ENCODE measurements at places on chromosomes 7 and 10. TPM values are rescaled to one million over a fixed set of nuclear protein-coding genes. Genes with fewer than 3 reads are reported as not detected.

CFAP46 gene
- 0.90 TPM for total RNA-seq

CDK13 gene
- total RNA-seq: 87.8 TPM

GIMAP2 gene
- total RNA-seq: 6.3 TPM

WNT16 gene
- not detected for total RNA-seq

IDI2 gene
- 0.30 TPM for total RNA-seq

NPFFR1 gene
- 1.8 TPM for total RNA-seq

- no peaks in the 10 kb centered on the region for H3K27me3 ChIP-seq
- no peak overlapping the region for H3K4me3 ChIP-seq
- no peaks in the 10 kb centered on the region for H3K4me1 ChIP-seq
- H3K36me3 ChIP-seq: no peaks in the 10 kb centered on the region
Observed at GRCh38 chr10:64313967-64314366, 792.8 kb downstream of the REEP3 start.

- no peak overlapping the region for H3K4me3 ChIP-seq
- no peaks in the 10 kb centered on the region for H3K27me3 ChIP-seq
- no peaks in the 10 kb centered on the region for H3K36me3 ChIP-seq
- H3K27ac ChIP-seq: no peak overlapping the region
- H3K4me1 ChIP-seq: peaks cover 11% of the 10 kb centered on the region
Observed at GRCh38 chr10:10886861-10887531, 130.7 kb upstream of the CELF2 start.

- no peak overlapping the region for H3K27ac ChIP-seq
- H3K36me3 ChIP-seq: no peaks in the 10 kb centered on the region
- no peaks in the 10 kb centered on the region for H3K4me1 ChIP-seq
Observed at GRCh38 chr10:132724446-132724845, 61.5 kb downstream of the NKX6-2 start.

DNA sequence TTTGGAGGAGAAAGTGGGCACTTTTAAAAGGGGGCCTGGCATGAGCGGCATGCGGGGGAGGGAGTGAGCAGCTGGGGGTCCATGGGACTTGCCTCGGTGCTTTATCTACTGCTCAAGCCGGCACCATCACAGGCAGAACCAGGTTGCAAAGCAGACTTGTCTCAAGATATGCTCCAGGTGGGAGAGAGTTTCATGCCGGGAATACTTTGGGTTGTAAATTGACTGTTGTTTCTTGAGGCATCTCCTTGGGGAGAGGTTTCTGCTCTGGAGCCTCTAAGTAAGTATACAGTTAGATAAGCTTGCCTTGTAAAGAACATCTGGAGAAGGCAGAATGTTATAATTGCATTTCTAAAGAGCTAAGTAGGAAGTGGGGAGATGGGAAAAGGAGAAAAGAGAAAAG is 42.8 kb upstream of the PRKCQ start:
- H3K4me1 ChIP-seq: no peaks in the 10 kb centered on the region
- H3K27me3 ChIP-seq: no peaks in the 10 kb centered on the region
- no peak for DNase-seq

DNA sequence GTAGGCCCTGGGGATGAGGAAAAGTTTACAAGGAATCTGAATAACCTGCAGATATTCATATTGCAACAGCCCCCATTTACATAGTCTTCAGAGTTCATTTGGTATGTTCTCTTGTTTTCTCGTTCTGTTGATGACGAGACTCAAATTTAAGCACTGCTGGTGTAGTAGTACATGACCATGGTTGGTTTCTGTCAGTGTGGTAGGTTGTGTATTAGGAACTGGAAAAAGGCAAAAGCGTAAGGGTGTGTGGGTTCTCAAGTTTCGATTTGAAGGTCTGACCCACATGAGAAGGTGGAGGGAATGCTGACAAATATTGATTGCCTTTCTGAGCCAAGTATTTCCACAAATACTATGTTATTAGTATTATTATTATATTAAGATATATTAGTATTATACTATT is 151.7 kb downstream of the AUTS2 start:
- no peak overlapping the region for H3K27ac ChIP-seq
- no peaks in the 10 kb centered on the region for H3K27me3 ChIP-seq
- H3K4me3 ChIP-seq: no peak overlapping the region
- no peaks in the 10 kb centered on the region for H3K36me3 ChIP-seq
- peaks cover 19% of the 10 kb centered on the region for H3K4me1 ChIP-seq

GRCh38 chr10:50550291-50550839 is 73.4 kb downstream of the SGMS1 start:
- no peak overlapping the region for H3K4me3 ChIP-seq
- no peaks in the 10 kb centered on the region for H3K36me3 ChIP-seq
- no peak for DNase-seq
- no peaks in the 10 kb centered on the region for H3K27me3 ChIP-seq
- H3K4me1 ChIP-seq: peaks cover 25% of the 10 kb centered on the region
- H3K27ac ChIP-seq: no peak overlapping the region

- H3K4me3 ChIP-seq: no peak overlapping the region
- no peaks in the 10 kb centered on the region for H3K27me3 ChIP-seq
- H3K4me1 ChIP-seq: no peaks in the 10 kb centered on the region
- H3K36me3 ChIP-seq: no peaks in the 10 kb centered on the region
Observed at GRCh38 chr10:5584895-5585516, 60.2 kb downstream of the CALML3 start.

GRCh38 chr7:108402865-108403264 is 53.4 kb downstream of the NRCAM start:
- no peak overlapping the region for H3K4me3 ChIP-seq
- H3K27me3 ChIP-seq: no peaks in the 10 kb centered on the region
- DNase-seq: no peak
- H3K4me1 ChIP-seq: no peaks in the 10 kb centered on the region
- no peaks in the 10 kb centered on the region for H3K36me3 ChIP-seq

GRCh38 chr7:16933296-16934279 is 51.8 kb upstream of the AGR3 start:
- no peak overlapping the region for H3K4me3 ChIP-seq
- no peaks in the 10 kb centered on the region for H3K36me3 ChIP-seq
- no peak overlapping the region for H3K27ac ChIP-seq
- peaks cover 5% of the 10 kb centered on the region for H3K4me1 ChIP-seq

GRCh38 chr7:105118612-105119600 is 104.9 kb downstream of the KMT2E start:
- H3K27ac ChIP-seq: no peak overlapping the region
- H3K27me3 ChIP-seq: no peaks in the 10 kb centered on the region
- H3K4me3 ChIP-seq: no peak overlapping the region
- no peaks in the 10 kb centered on the region for H3K4me1 ChIP-seq
- no peaks in the 10 kb centered on the region for H3K36me3 ChIP-seq

GRCh38 chr10:64091897-64092296 is 570.7 kb downstream of the REEP3 start:
- H3K36me3 ChIP-seq: no peaks in the 10 kb centered on the region
- H3K4me3 ChIP-seq: no peak overlapping the region
- H3K27me3 ChIP-seq: no peaks in the 10 kb centered on the region

DNA sequence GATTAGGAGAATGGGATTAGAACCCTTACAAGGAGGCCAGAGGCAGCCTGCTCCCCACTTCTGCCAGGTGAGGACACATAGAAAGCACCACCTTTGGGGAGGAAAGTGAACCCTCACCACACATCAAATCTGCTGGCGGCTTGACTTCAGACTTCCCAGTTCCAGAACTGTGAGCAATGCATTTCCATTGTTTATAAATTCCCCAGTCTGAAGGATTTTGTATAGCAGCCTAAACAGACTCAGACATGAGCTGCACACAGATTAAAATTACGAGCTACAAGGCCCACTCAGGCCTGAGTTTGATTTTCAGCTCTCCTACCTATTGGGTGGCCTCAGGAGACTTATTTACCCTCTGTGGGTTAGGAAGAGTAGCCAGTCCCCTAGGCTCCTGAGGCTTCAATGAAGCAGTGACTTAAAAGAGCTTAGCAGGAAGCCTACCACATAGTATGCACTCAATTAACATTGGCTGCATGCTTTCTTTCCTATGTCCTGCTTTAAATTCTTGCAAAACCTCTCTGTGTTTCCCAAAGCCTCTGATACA is 350.7 kb upstream of the ZMIZ1 start:
- H3K36me3 ChIP-seq: no peaks in the 10 kb centered on the region
- no peaks in the 10 kb centered on the region for H3K27me3 ChIP-seq
- DNase-seq: no peak
- no peak overlapping the region for H3K27ac ChIP-seq
- H3K4me3 ChIP-seq: no peak overlapping the region

DNA sequence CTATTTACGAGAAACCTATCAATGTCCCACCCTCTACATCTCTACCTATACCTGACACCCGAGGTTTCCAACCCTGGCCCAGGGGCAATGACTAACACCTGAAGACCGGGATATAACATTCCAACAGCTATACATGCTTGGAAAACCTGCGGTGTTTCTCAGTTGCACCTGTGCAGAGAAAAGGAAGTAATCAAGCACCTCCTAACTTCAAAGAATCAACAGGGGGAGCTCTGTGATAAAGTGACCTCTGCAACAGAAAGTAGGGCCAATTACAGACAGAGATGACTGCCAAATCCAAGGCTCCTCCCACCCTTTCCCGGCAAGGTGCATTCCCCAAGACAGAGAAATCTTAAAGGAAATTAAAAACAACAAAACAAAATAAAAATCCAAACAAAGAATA is 41.3 kb downstream of the CCDC6 start:
- no peak for DNase-seq
- no peaks in the 10 kb centered on the region for H3K27me3 ChIP-seq
- H3K36me3 ChIP-seq: no peaks in the 10 kb centered on the region
- no peak overlapping the region for H3K27ac ChIP-seq

- H3K4me3 ChIP-seq: no peak overlapping the region
- H3K36me3 ChIP-seq: no peaks in the 10 kb centered on the region
- H3K27me3 ChIP-seq: no peaks in the 10 kb centered on the region
- DNase-seq: no peak
- no peak overlapping the region for H3K27ac ChIP-seq
- no peaks in the 10 kb centered on the region for H3K4me1 ChIP-seq
Observed at GRCh38 chr10:116126954-116127695, 145.9 kb downstream of the GFRA1 start.

- DNase-seq: no peak
- no peaks in the 10 kb centered on the region for H3K27me3 ChIP-seq
- no peaks in the 10 kb centered on the region for H3K4me1 ChIP-seq
- no peak overlapping the region for H3K4me3 ChIP-seq
- H3K36me3 ChIP-seq: peaks cover 43% of the 10 kb centered on the region
Observed at GRCh38 chr7:73705551-73705920, 13.9 kb downstream of the STX1A start.

DNA sequence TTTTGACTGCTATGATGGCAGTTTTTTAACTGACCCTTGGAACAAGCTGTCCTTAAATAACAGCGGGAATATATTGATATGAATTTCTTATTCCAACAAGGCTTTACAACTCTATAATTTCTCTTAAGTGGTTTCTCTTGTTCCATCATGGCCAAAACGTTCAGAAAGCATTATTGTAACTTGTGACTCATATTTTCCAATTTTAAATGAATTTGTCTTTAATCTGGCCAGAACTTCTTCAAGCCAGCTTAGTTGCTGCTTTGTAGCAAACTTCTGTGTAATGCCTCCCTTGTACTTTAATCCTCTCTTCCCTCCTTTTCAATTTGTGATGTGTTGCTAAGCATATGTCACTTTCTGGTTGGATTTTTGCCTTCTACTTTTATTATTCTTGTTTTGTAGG is 271.9 kb downstream of the KIF20B start:
- H3K4me1 ChIP-seq: no peaks in the 10 kb centered on the region
- no peak for DNase-seq
- no peaks in the 10 kb centered on the region for H3K27me3 ChIP-seq
- no peaks in the 10 kb centered on the region for H3K36me3 ChIP-seq
- H3K4me3 ChIP-seq: no peak overlapping the region

GRCh38 chr7:2437136-2437535 is 33.7 kb downstream of the CHST12 start:
- H3K36me3 ChIP-seq: no peaks in the 10 kb centered on the region
- H3K27me3 ChIP-seq: no peaks in the 10 kb centered on the region
